ENCODE measurements at places on chromosomes 4 and X.

DNA sequence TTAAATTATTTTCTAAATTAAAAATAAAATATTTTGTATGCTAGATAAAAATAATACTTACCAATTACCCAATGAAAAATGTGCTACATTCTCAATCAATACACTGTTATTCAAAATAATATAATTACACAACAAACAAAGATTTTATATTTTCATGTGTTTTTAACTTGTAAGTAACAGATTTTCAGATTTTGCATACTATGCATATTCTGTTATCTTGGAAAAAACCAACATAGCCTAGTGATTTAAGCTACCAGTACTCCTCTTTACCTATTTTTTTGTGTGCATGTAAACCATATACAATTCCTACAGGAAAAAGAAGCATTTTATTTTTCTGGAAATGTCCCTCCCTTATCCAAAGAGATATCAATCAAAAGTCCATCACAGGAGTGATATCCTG lies 10.0 kb upstream of the GNRHR start:
- DNase-seq, result no peak

DNA sequence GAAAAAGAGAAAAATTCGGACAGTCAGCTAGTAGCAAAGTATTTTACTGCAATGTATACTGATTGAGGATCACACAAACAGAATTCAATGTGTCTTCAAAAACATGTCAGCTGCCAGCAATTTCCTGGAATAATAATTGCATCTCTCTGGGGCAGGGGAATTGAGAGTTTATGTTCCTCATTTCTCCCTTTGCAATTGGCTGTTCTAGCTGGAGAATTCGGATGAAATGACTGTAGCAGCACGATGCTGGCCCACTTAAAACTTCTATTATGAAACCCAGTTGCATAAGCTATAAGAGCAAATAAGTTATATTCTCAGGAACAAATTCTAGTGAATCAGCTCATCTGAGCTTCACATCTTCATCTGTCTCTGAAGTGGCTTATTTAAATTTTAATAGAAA lies 99.9 kb upstream of the CPEB2 start:
- no peak for DNase-seq

DNA sequence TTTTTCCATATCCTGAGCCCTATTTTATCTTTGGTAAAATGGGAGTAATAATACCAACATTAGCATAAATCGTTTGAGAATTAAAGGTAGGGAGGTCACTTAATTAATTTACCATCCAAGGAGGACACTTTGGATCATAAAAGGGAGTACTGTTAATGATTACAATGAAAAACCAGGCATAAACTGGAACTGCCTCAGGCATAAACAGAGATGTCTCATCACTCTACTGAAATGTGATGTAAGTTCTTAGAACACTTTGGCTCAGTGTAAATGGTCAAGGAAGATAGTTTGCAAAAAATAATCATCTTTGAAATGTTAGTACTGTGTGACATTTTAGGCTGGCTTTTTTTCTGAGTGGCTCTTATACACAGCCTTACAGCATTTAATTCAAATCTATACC lies 268.7 kb downstream of the SLC39A8 start:
- DNase-seq, result no peak

DNA sequence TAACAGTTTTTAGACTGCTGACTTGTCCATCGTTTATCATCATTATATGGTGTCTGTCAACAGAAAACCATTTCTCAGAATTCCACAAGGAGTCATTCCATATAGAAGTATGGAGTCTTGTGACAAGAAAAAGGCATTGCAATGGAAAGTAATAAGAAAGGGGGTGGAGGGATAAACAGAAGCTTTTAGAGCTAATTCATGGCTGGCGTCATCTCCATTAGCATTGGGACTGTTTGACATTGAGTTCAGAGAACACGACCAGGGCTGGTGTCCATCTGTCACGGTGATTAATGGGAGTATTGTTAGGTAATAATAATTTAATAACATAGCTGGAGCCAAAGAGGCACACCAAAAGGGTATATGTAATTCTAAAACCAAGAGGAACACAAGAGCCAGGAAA lies 101.9 kb upstream of the SFRP2 start:
- DNase-seq, result no peak
